ENCODE measurements at places on chromosomes 4 and X.

DNA sequence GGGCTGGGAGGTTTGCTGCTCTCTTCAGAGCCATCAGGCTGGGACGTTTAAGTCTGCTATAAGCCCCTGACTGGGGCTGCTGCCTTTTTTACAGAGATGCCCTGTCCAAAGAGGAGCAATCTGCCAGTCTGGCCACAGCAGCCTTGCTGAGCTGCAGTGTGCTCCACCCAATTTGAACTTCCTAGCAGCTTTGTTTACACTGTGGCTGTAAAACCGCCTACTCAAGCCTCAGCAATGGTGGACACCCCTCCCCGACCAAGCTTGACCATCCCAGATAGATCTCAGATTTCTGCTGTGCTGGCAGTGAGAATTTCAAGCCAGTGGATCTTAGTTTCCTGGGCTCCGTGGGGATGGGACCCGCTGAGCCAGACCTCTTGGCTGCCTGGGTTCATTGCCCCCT is 40.7 kb downstream of the SPATA18 start:
- no peak for DNase-seq

DNA sequence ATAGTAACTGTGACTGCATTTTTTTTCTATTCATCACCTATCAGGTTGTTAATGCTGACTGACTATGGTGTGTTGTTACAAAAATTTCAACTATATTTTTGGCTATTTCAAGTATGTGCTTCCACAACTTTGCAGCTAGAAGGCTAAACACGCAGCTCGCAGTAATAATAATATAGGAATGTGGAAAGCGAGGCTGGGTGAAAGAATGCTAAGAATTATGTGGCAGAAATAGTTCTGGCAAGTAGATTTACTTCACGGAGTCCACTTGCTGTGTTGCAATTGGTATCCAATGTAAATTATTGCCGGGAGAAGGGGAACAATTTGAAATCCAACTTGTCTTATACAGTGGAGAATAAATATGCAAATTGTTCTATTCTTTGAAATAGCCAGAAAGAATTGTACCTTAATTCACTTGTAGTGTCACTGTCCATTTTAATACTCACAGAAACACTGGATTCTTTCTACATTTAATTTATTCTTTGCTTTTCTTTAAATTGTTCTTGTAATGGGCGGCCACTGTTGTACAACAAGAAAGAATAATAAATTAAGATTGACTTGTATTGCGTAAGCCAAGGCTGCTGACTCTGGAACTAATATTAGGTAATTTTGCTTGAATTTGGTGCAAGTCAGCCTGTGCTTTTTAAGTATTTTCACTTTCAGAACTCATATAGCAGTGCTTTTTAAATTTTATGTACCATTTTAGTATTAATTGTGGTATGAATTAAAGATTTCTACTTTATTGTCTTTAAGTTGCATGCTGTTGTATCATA is 154.9 kb downstream of the FRMPD4 start:
- DNase-seq, result no peak

GRCh38 chrX:153806999-153807575 is 12.6 kb downstream of the SSR4 start:
- no peak for DNase-seq

- no peak for DNase-seq
Observed at GRCh38 chr4:150593996-150594395, 12.0 kb downstream of the MAB21L2 start.

DNA sequence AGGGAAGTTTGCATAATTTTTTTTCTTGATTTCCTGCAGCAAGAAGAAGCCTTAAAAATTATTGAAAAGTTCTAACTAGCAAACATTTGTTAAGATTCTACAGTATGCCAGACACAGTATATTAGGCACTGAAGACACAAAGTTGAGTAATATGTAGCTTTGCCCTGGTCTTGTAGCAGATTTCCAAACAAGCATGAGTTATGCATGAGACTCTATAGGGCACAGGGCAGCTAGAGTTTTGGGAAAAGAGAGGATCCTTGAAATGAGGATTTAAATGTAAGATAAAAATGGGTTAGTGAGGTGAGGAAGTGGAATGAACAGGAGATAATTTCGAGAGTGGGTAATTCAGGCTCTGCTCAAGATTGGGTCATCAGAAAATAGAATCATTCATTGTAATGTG is 8.6 kb upstream of the GPRIN3 start:
- no peak for DNase-seq

GRCh38 chrX:131187206-131187605 is 101.9 kb downstream of the IGSF1 start:
- no peak for DNase-seq

GRCh38 chr4:184437565-184438265 is 36.6 kb downstream of the IRF2 start:
- DNase-seq, result no peak

DNA sequence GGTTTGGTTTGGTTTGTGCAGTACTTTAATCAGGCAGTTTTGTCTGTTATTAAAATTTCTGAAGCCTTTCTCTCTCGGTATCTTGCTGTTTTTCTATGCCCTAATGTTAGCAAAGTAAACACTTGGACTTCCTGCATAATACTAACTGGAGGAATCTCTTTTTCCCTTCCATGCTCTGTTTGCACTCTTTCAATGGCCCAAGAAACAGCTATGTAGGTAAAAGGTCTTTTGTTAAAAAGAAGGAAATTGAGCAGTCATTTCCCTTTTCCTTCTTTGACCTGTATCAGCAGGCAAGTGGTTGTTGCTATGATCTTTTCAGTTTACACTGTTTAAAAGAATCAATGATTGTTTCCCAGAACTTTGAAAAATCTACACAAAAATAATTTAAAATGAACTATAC is 82.7 kb downstream of the CCSER1 start:
- DNase-seq, result no peak

GRCh38 chr4:3077796-3078195 is 3.3 kb downstream of the HTT start:
- DNase-seq, result no peak

DNA sequence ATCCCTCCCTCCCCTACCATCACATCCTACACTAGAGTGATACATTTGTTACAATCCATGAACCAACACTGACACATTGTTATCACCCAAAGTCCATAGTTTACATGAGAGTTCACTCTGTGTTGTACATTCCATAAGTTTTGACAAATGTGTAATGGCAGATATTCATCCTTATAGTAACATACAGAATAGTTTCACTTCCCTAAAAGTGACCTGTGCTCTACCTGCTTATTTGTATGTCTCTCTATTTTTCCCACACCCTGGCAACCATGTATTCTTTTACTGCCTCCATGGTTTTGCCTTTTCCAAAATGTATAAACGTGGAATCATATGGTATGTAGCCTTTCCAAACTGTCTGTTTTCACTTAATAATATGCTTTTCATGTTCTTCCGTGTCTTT is 42.2 kb upstream of the HPGD start:
- DNase-seq, result no peak
